Motor neuron (in vitro differentiated cells): ENCODE measurements at places on chromosomes 16 and 17.

GRCh38 chr16:51159865-51160264 lies 8.8 kb upstream of the SALL1 start:
- peak; percentile 62 for ATAC-seq

DNA sequence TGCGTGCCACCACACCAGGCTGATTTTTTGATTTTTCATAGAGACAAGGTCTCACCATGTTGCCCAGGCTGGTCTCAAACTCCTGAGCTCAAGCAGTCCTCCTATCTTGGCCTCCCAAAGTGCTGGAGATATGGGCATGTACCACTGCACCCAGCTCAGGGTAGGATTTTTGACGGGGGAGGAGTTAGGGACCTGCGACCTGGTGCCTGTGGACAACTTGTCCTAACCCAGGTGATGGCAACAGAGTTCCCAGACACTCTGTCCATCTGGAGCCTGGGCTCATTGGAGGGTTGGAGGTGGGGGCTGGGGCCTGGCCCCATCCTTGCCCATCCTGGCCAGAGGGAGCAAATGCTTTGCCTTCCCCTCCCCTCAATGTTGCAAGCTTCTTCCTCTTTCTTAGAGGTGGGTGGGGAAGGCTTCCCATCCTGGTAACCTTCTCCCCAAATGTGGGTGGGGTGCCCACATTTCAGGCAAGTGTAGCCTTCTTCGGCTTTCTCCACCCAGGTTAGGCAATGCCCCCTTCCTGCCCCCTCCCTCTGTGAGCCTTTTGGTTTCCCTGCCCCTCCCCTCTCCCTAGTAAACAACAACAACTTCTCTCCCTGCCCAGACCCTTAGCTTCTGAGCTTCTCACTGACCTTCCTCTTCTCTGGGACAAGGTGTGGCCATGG lies 24.9 kb downstream of the RARA start:
- no peak for ATAC-seq

GRCh38 chr17:12070561-12070960 lies 49.9 kb downstream of the MAP2K4 start:
- ATAC-seq, result no peak

DNA sequence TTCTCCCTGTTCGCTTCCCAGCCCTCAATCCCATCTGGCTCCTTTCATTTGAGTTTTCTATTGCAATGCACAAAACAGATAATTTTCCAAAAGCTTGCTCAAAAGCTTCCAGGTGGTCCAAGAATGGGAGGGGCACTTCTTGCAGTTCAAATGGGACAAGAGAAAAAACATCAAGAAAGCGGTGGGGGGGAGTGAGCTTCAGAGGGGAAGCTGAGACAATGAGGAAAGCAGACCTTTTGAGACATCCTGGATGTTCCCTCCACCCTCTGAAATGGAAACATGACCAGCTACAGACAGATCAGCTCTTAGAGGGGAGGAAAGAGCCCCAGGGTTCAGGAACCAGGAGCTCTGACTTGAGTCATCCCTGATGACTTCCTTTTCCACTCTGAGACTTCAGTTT lies 368.2 kb downstream of the SLC39A11 start:
- no peak for ATAC-seq

- peak; percentile 12 for ATAC-seq
Observed at GRCh38 chr16:27841911-27842310, 221.6 kb downstream of the GSG1L start.

GRCh38 chr16:87054856-87055255 lies 262.3 kb downstream of the C16orf95 start:
- ATAC-seq, result no peak

DNA sequence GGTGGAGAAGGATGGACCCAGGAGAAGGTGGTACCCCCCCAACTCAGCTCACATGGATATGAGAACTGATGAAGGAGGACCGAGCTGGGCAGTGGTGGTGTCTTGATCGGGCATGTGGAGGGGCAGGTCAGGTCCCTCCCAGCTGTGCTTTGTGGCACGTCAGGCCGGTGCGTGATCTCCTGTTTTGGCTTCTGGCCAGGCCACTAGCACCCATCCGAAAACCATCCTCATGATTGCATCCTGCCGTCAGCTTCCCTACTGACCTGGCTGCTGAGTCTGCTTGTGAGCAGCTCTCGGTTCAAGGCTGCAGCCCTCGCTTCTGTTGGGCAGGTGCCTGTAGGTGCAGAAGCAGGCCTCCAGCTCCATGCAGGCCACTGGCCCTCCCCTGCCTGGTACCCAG lies 53.1 kb downstream of the PLD6 start:
- ATAC-seq, result peak; percentile 19

DNA sequence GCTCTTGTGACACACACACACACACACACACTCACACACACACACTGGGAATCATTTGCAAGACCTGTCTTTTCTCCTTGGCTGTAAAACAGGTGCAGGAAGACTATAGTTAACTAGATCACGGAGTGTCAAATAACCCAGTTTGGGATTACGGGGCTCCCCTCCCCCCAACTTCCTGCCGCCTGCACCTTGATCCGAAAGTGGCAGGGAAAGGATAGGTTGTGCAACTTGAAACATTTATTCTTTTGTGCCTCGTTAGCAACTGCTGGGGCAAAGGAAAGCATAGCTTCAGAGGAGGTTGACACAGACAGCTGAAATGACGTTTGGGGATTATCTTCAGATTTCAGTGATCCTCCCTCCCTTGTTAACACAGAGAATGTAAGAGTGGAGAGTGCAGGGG lies 149.5 kb downstream of the NTN1 start:
- no peak for ATAC-seq

DNA sequence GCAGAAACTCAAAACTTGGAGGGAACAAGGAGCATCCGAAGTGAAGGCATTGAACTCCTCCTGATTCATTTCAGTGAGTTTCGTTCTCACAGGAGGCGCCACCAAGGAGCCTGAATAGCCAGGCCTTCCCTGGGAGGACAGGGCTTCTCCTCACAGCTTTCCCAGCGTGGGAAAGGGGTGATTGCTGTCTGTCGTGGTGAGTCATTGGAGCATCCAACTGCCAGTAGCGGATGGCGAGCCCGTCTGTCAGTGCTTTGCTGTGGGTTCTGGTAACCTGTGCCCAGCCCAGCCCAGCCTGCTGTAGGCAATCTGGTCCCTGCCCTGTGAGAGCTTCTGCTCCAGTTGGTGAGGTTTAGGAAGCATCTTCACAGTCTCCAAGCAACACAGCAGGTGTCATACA lies 28.3 kb downstream of the PLCD3 start:
- no peak for ATAC-seq

GRCh38 chr16:31204871-31205666 lies 2.5 kb upstream of the PYCARD start:
- no peak for ATAC-seq

DNA sequence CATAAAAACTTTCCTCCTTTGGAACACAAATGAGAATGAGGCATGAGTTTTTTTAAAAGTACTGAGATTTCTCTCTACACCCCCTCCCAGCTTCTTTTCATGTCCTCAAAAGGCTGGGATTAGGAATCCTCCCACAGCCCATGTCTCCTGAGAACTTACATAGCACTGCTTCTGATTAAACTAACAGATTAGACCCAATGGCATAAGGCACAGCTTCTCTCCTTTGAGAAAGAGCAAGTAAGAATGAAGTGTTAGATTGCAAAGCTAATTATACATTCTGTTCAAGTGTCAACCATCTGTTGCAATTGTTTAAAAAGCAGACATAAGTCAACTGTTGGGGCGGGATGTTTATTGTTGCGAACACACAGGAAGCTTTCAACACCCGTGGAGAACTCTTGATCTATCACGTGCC lies 715.1 kb downstream of the CDH11 start:
- no peak for ATAC-seq

- no peak for ATAC-seq
Observed at GRCh38 chr17:39332092-39332491, 69.3 kb downstream of the FBXL20 start.

DNA sequence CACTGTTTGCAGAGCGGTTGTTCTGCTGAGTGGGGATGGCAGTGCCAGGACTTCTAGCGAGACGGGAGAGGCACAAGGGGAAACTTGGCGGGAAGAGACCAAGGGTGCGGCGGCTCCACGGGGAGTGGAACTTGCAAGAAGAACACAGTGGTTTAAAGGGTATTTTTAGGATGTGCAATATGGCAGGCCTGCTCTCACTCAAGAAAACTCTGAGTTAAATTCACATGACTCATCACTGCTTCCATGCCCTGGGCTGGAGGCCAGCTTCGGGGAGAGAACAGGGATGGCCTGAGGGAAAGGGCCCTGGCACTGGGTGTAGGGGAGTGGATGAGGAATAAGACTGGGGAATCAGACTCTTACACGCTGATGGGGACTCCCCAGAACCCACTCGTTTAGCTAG lies 13.3 kb upstream of the CD300LD start:
- no peak for ATAC-seq

GRCh38 chr17:81593105-81593871 lies 41.1 kb upstream of the FAAP100 start:
- ATAC-seq, result no peak

DNA sequence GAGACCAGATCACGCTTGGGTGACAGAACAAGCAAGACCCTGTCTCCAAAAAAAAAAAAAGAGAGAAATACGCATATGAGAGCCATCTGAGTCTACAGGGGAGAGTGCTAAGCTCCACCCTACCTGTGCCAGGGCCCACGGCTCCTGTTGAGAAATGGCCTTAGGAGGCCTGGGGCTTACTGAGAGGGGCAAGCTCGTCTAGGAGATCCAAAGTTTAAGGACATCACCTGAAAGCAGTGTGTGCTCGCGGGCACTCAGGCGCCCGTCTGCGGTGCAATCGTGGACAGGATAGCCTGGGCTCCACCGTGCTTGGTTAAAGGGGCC lies 14.5 kb upstream of the BAIAP2 start:
- ATAC-seq, result no peak

- ATAC-seq, result peak; percentile 54
Observed at GRCh38 chr17:2094891-2095535, 40.1 kb downstream of the HIC1 start.

- peak; percentile 63 for ATAC-seq
Observed at GRCh38 chr17:66493283-66494019, 191.0 kb downstream of the PRKCA start.

- no peak for ATAC-seq
Observed at GRCh38 chr17:55961386-55961785, 191.9 kb upstream of the ANKFN1 start.

DNA sequence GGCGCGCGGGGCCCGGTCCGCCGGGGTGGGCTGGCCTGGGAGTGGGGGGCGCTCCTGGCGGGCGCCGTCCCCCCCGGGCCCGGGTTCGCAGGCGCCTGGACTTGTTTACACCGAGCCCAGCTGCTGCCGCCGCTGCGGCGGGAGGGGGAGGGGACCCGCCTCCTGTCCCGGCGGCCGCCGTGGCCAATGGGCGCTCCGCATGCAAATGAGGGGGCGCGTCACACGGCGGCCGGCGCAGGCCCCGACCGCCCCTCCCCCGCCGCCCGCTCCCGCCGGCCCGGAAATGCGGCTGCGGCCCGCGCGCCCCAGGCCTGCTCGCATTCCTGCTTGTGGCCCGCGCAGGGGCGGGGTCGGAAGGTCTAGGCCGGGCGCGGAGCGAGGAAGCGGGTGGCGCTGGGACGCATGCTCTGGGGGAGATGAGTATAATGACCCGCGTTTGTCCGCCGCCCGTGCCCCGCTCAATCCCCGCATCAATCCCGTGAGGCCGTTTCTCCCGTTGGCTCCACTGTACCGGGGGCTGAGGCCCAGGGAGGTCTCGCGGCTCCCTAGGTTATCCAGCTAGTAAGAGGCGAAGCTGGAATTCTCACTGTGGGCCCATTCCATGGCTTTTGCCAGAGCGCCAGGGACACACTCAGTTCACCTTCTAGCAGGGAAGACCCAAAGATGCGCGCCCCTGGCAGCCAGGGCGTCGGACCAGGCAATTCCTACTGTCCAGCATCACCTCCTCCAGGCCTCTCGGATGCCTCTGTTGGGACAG lies at the start of gene YPEL3:
YPEL3 (minus strand) TSS at position 109 of the 757 bp plus-strand sequence. CDS start 731 bp downstream, outside the sequence.
- peak; percentile 75 for ATAC-seq

DNA sequence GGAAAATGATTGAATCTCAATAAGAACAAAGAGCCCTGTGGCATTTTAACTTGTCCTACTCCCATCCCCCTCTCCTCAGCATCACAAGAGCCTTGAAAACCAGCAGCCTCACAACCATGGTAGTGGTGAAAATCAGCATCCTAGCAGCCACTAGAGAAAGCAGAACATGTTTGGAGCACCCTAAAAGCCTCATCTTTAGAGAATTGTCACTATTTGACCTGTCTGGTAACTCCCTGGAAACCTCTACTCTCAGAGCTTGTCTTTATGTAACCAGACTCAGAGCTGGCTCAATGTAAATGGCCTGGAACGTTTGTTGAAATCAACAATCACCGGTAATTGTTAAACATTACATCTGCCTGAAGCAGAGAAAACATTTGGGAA lies 70.8 kb downstream of the MMD start:
- ATAC-seq, result no peak

DNA sequence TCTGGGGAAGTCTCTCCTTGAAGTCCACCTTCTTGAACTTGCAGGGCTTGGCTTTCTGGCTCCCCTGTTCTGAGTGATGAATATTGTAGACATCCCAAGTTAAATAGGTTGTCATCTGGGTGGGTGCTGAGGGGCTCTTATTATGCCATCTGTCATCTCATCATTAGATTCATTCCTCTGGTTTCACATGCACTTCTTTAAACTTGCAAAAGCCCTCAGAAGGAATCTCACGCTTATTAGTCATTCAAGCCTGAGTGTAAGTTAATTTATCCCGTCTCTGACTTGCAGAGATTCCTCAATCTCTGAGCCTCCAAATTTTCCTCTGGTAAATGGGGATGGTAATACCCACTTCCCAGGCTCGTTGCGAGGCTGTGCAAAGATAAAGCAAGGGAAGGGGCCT lies 5.7 kb downstream of the MGAT5B start:
- ATAC-seq, result no peak

DNA sequence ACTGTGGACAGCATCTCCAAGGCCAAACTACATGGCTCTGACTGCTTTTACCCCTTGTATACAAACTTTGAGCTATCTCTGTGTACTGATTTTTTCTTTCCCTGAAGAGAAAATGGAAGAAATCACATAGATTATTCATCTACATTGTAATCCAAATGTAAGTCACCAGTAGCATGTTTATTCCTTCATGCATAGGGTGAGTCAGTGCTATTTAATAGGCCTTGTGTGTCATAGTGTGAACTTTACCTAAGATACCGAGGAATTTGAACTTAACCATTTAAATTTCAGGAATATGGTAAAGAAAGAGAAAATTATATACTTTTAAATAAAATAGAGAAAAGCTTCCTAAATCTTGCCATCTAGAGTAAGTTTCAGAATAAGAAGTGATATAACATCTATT lies 16.5 kb downstream of the PHKB start:
- peak; percentile 23 for ATAC-seq
